ENCODE measurements at places on chromosomes 4 and X.

DNA sequence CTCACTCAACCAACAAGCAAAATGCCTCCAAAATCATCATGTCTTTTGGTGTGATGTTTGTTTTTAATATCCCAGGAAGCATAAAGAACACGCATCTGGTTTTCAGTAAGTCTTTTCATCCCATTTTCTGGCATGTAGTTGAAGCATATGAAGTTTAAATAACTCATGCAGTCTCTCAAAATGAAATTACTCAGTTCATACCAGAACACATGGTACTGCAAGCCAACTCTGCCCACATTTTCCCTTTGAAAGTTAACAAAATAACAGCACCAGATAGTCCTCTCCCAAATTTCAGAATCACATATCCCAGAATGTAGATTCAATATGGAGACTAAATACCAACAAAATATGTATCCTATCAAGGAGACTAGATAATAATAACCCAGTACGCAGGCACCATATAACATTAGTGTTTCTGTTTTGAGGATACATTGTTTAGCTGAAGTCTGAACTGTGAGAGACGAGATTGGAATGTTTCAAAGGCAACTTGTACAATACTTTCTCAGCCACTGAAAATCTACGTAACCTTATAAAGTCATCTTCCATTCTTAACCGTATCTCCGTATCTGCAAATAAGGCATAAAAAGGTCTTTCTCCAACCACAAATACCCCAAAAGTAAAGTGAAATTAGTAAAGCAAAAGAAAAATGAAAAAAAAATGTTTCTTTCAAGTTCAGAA is 23.1 kb downstream of the CORIN start:
- no peak for DNase-seq

DNA sequence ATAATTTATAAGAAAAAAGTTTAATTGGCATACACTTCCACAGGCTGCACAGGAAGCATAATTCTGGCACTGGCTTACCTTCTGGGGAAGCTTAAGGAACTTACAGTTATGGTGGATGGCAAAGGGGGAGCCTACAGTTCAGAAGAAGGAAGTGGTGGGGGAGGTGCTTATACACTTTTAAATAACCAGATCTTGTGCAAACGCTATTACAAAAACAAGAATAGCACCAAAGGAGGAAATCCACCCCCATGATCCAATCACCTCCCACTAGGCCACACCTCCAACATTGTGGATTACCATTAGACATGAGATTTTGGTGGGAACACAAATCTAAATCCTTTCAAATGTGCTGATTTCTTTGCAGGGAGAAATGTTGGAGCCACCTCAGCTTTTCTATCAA is 287.7 kb downstream of the CPXCR1 start:
- DNase-seq = no peak

DNA sequence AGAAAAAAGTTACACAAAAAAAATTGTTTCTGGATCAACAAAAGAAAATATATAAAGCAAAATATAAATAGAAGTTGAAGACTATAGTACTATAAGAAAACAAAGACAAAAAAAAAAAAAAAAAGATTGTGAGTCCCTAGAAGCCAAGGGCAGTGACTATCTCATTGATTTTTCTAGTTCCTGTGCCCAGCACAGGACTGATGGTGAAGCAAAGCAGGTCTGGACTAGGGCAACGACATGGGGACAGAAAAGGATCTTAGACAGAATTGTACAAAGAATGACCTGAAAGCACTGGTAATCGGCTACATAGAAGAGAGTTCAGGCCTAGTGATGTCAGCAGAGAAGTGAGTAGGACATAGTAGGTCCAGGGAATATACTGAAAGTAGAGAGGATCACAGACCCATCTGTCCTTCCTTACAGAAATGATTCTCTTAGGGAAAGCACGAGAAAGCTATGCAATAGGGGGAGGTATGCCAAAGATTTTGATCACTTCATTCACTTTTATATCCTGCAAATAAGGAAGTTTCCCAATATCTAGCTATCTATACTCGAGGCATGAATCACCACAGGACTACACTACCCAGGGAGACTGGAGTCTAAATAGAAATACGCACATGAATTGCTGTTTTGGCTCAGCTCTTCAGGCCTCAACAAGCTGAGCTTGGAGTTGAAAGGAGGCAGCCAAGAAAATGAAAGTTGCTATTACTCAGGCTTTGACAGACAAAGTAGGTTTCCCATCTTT is 230.9 kb upstream of the GPC4 start:
- DNase-seq = no peak

DNA sequence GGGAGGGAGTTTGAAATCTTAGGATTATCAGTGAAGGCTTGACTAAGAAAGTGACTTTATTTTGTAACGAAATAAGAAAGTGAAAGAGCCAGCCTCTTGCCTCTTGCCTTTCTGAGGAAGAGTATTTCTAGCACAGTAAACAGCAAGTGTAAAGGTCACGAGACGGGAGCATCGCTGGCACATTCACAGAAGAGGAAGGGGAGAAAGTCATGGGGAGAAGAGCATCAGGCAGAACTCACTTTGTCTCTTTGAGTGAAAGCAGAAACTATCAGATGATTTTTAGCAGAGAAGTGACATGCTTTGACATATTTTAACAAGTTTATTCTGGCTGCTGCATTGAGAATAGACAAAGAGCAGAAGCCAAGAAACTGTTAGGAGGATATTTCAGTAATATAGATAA is 313.8 kb downstream of the CAMK2D start:
- DNase-seq = no peak

GRCh38 chr4:3710451-3711182 is 55.6 kb upstream of the ADRA2C start:
- DNase-seq = no peak
